Dorsolateral prefrontal cortex (tissue), 122 donors: ENCODE measurements at places on chromosomes 4 and X. TPM values are rescaled to one million over a fixed set of nuclear protein-coding genes. Genes with fewer than 3 reads are reported as not detected.

Gene KIF4A
- 0.75 TPM for total RNA-seq

Gene HSD17B13
- total RNA-seq = 2.6 TPM

Gene SPRY1
- total RNA-seq = 9.8 TPM

Gene GLRA3
- total RNA-seq = 16.4 TPM

Gene MGARP
- total RNA-seq = 2.2 TPM

Gene SLC10A6
- total RNA-seq = 0.56 TPM

Gene SATL1
- total RNA-seq = 2.1 TPM

Gene FGG
- not detected for total RNA-seq

Gene PHEX
- total RNA-seq = 0.83 TPM

Gene F8
- total RNA-seq = 17.4 TPM

Gene GJB1
- total RNA-seq = 8.9 TPM

GRCh38 chr4:186701273-186701672, 22.4 kb downstream of the FAT1 start:
- no peak for DNase-seq

DNA sequence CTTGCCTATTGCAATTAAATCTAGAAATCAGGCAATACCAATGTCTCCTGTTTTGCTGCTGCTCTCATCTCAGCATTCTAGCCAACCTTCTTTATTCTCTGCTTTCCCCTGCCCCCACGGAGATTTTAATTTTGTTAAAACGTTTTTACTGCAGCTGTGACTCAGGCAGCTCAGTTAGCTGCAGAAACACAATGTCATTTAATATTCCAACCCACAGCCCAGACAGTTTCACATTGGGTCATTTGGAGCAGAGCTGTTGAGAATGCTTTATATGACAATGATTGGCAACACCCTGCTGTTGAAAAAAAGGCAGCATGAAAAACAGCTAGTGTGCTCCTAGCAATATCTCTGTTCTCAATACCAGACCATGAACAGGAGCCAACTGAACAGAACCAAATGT, 12.6 kb upstream of the SLC10A4 start:
- no peak for DNase-seq

DNA sequence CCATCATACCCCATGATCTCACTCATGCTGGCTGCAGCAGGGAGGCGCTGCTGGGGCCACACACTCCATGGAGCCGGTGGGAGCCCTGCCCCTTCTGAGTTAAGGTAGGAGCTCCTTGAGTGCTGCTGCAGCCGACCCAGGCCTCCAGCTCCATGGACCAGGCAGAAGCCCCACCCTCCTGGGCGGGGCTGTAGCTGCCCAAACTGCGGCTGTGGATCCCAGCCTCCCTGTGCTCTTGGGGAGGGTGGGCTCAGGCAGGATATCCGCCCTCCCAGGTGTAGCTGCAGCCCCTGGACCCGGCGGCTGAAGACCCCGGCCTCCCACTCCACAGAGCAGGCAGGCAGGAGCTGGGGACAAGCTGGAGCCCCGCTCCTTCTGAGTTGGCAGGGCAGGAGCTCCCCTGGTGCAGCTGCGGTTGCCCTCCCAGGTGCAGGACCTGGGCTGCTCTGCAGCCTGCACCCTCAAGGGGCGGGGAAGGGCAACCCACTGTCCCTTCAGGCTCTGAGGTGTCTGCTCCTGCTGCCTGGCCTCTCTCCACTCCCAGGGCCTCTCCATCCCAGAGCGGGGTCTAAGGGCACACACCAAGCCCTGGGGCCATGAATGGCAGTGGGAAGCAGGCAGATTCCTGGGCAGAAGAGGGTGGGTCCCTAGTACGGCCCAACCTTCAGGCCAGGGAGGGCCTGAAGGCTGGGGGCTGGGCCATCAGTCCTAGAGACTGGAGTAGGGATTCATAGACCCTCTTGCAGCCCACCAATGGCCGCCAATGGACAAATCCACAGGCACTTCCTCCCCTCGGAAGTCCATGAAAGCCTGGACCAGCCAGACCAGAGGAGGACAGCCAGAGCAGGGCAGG, 466.1 kb downstream of the DTHD1 start:
- DNase-seq = no peak

- DNase-seq = no peak
These were observed 831.5 kb downstream of the STIM2 start for GRCh38 chr4:27692158-27692557.

DNA sequence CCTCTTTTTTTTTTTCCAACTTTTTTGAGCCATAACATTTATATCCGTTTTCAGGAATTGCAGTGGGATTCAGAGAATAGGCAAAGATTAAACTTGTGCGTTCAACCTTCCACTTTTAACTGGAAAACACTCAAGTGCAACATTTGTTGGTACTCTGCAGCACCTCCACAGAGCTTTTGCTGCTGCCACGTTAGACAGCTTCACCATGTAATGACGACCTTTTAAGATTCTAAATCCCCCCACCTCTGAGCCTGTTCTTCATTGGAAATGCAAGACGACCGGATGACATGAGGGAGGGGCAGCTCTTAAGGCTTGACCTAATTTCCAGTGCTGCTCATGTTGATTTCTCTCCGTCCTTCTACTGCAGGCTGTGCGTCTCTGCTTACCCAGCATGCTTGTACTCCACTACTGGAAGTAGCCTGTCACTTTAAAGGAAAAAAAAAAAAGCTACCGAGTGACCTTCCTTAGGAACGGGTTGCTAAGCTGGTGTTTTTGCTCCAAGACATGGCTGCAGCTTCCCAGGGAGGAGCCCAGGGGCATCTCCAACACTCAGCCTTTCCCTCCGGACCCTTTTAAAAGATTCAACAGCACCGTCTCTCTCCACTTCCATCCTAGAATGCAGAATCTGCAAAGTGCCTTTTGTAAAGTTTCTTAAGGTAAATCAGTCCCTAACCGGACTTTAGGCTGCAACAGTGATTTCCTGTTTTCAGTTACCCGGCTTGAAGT, at the start of gene CC2D2A:
TSS of gene CC2D2A (plus strand) at position 481 of the 726 bp plus-strand sequence. CDS start 6,051 bp downstream, outside the sequence.
- DNase-seq = no peak

- DNase-seq = no peak
These were observed 177.2 kb downstream of the GABRG1 start for GRCh38 chr4:45946699-45947098.

- DNase-seq = no peak
These were observed 11.5 kb upstream of the RASSF6 start for GRCh38 chr4:73631565-73632226.

DNA sequence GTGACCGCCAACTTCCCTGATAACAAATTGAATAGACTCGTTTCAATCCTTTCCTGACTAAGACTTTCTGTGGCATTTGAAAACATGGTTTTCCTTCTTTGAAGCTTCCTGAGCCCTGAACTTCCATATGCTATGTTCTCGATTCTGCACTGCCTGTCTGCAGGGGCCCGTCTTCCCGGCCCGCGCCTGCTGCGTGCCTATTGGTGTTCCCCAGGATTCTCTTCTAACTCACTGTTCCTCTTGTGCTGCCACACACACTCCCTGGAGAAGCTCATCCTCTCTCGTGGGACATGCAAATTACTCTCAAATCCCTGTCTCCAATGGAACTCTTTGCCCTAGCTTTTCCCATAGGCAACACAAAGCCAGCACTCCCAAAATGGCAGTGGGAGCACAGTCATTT, 262.9 kb upstream of the GATB start:
- DNase-seq = peak; percentile 39

GRCh38 chrX:123961268-123962005, at the start of gene STAG2:
Gene STAG2, plus strand, starts transcription at chrX:123961706. Its CDS starts 60,922 bp downstream, at chrX:124022628.
- DNase-seq = peak; percentile 76

DNA sequence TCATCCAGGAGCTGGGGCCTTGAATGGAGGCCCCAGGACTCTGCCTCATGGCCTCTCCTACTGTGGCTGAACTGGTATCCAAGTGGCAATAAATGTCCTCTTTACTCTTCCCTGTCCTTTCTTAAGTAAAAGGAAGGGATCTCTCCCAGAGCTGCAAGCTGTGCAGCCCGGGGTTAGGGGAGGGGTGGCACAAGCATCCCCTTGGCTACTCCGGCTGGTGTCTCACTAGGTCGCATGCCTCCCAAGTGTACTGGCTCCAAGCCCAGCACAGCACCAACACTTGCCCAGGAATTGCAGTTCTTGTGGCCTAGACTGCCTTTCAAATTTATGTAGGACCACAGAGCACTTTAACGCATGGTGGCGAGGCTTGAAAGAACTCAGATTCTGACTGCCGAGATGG, 44.7 kb upstream of the MED14 start:
- no peak for DNase-seq

DNA sequence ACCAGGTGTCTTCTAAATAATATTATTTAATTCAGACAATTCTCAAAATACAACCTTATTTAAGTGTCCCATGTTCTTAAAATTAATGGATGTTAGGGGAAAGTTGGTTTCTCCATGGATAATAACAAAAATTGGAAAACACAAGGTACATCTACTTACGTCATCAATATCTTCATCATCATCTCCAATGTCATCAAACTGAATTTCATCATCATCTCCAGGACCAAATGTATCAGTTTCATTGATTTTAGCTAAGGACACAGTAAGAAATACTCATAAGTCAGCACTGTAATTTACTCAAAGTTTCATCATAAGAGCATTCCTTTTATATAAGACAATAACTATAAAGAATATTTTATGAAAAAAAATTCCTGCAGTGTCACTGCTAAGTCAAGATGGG, 11.3 kb downstream of the EIF1AX start:
- DNase-seq = no peak

GRCh38 chr4:75634951-75635350, 4.6 kb upstream of the CDKL2 start:
- DNase-seq = no peak

- peak; percentile 58 for DNase-seq
These were observed at the start of gene NLGN4X for GRCh38 chrX:6228720-6229119. Gene NLGN4X, minus strand, starts transcription at chrX:6228867. Its CDS starts 77,401 bp downstream, at chrX:6151466.

DNA sequence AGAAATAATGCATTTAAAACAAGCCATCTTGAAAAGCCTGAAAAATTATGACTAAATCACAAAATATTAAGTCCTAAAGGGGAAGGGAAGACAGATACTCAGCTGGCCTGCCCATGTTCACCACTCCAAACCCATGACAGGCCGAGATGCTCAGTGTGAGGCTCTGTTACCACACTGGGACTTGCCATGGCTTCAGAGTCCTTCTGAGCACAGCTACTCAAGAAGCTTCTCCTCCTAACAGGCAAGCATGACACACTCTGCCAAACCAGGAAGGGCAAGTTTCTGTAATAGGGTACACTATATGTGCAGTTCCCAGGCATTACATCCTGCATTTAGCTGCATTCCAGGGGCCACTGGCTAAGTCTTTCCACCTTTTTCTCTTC, 34.0 kb upstream of the CYBB start:
- no peak for DNase-seq

DNA sequence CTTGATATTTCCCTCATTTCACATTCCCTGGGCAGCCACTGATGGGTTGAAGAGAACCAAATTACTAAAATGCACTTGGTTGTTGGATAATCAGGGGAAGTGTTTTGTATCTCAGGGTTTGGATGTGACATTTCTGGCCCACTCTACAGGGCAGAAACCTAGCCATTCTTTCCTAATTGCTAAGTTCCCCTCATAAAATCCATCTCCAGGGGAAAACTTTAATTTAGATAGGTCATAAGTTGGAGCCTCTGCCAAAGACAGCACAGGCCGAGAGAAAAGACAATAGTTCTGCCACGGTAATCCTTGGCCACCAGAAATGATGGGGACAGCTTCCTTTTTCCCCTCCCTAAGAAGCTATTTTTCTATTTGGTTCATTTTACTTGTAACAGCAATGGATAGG, 192.7 kb upstream of the C1QTNF7 start:
- no peak for DNase-seq

DNA sequence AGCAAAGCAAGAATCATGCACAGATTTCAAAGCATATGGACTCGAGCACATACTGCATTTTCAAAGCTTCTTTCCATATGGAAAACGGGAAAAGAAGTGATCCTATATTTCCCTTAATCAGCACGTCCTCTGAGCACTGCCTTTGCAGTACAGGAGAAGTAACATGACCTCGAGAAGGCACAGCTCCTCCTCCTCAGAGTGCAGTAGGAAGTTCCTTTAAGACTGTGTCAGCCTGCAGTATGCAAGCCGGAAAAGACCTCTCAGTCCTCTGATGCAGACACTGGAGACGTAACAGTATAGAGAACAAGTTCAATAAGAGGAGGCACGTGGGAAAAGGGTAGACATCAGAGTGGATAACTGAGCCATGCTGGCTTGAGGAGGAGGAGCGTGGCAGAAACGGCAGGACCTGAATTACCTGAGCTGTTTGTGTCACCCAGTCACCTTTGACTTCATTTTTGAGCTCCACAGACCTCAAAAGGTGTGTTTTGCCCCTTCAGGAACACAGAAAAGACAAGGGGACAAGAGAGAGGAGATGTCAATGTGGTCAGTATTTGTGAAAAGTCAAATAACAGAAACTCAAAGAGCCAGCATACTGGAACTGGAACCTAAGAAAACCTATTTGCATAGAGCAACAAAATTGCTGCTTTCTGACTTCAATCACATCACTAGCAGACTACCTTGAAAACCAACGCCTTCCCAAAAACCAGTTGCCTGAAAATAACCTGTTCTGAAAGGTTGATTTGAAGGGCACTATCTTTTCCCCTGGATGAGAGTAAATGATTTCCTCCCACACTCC, 20.8 kb downstream of the IRF2 start:
- no peak for DNase-seq

- no peak for DNase-seq
These were observed 4.0 kb upstream of the HSPA4L start for GRCh38 chr4:127778102-127778501.

- DNase-seq = no peak
These were observed 53.7 kb downstream of the SMIM31 start for GRCh38 chr4:164807611-164808010.

- no peak for DNase-seq
These were observed 960 bp downstream of the TRPC3 start for GRCh38 chr4:121950680-121951520.

GRCh38 chr4:107815158-107815557, 9.6 kb upstream of the SGMS2 start:
- no peak for DNase-seq

DNA sequence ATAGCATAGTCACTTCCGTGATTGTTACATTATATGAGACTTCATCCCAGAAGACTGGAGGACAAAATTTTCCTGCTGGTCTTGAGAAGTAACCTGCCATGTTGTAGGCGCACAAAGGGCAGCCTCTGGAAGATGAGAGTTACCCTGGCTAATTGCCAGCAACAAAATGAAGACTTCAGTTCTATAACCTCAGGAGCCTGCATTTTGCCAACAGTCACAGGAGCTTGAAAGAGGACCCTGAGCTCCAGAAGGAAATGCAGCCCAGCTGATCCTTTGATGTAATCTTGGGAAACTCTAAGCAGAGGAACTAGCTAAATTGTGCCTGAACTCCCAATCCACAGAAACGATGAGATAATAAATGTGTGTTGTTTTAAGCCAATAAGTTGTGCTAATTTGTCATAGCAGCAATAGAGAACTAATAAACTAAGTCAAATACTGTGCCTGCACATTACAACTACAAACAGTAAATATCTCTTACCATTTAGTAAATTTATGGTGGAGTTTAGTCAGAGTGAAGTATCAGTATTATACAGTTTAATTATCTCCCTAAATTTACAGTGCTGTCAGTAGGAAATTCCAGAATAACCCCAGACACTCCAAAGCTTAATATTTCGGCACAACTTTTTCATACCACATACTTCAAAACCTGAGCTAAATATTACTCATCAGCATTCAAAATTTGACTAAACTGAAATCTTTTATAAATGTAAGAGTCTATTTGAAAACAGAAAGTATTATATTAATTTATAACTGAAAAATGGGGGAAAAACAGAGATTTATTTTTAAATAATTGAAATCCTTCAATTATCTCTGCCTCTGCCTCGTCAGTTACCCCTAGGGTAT, 90.1 kb upstream of the MAPK10 start:
- DNase-seq = no peak

- no peak for DNase-seq
These were observed 1181.1 kb upstream of the PCDH7 start for GRCh38 chr4:29538889-29539646.

- DNase-seq = no peak
These were observed 44.7 kb downstream of the PTTG2 start for GRCh38 chr4:38004887-38005286.
